Stimulated activated CD4-positive, alpha-beta T cell treated with anti-CD3 and anti-CD28 coated beads, Interleukin-12 subunit alpha, Interleukin-12 subunit beta, amount 100 ng/mL, for 24 hours (primary cell): ENCODE measurements at places on chromosomes 13 and 19.

DNA sequence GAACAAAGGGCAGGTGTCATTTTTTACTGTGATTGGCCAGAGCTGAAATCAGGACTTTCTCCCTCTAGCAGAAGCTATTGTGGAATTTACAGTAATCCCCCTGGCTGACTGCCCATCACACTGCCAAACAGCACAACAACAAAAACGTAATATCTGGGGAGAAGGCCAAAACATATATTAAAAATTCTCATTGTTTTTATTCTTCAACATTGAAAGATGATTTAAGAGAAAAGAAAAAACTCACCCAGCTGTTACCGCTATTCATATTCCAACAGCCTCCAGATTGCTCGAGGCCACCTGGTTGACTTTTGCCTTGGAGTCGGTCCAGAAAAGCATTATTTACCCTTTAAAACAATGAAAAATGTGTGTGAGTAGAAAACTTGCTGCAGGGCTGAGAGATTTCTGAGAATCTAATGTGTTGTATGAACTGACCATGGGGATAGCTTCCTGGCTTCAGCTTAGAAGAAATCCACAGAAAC is 97.2 kb downstream of the EPSTI1 start:
- DNase-seq: no peak

DNA sequence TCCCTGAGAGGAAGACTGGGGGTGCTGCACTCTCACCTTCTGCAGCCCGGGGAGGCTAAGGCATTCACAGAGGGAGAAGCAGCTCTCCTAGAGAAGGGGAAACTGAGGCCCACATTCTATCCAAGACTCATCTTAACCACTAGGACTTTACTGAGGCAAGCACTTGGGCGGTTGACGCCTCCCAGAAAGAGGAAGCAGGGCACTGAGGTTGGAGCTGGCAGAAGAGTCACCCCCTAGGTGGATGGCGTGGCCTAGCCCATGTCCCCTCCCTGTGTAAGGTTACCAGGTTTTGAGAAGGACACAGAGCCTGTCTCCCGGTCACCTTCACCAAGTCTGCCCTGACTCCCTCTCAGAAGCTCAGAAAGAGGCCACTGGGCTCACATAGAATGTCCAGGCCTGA is 2.7 kb downstream of the S1PR2 start:
- no peak for DNase-seq

GRCh38 chr19:52542984-52543664 is 15.7 kb downstream of the ZNF808 start:
- DNase-seq: no peak

DNA sequence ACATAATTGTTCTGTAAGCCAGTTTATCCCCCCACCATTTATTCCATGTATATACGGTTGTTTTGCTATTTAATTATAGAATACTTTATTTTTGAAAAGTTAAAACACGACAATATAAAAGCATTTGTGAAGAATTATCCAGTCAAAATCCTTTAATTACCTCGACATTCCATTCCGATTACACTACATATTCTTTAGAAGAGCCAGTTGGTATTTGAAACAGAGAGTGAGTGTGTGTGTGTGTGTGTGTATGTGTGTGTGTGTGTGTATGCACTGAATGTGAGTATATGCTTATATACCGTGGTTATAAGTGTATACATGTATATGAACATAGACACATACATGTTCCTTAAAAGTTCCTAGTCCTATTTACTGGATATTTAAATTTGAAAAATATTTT is 87.8 kb upstream of the KLF5 start:
- DNase-seq: no peak

GRCh38 chr13:87452281-87452680 is 218.9 kb upstream of the SLITRK5 start:
- no peak for DNase-seq

DNA sequence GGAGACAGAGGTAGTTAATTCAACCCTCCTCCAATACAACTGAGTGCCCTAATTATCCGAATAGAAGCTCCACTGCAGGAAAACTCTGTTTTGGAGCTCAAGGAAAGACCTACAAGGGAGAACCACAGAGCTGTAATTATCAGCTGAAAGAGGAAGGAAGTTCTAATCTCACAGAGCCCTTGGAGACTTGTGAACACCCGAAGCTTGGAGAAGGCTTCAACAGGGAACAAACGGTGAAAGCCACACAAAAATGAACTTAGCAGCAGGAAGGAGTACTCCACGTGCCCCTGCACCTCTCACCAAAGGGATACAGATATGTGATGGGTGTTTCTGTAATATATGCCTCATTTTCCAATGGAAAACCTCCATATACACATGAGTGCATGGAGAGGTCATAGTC is 61.1 kb downstream of the IRS2 start:
- no peak for DNase-seq

DNA sequence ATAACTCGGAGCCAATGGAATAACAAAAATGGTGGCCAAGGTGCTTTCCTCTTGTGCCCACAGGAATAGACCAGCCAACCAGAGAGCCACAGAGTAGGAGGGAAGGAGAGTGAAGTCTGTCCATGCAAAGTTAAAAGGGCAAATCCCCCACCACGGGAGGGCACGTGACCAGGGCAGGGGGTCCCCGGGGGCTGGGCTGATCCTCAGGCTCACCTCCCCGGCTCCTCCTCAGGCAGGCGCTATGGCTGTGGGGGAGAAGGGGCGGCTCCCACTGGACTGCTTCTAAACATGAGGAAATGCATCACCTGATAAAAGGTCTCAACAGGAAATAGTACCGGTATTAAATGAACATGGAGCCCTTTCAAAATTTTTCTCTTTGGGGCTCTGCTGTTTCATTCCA is 73.2 kb upstream of the SLC15A1 start:
- no peak for DNase-seq
